Breast epithelium (tissue), 4 donors: ENCODE measurements at places on chromosomes 4 and X. TPM values are rescaled to one million over a fixed set of nuclear protein-coding genes. Genes with fewer than 3 reads are reported as not detected.

GRCh38 chr4:40454816-40455215 is 119.7 kb downstream of the CHRNA9 start:
- no peak for DNase-seq

GRCh38 chr4:78737035-78737434 is 39.1 kb upstream of the BMP2K start:
- DNase-seq, result no peak

ADGRA3 gene
- 34.6 TPM for total RNA-seq

GRCh38 chr4:128353791-128354190 is 66.2 kb upstream of the PGRMC2 start:
- no peak for DNase-seq

- DNase-seq, result no peak
Measured at GRCh38 chr4:20087522-20087911, 164.2 kb upstream of the SLIT2 start.

MED12 gene
- 32.1 TPM for total RNA-seq

- DNase-seq, result no peak
Measured at GRCh38 chr4:123624959-123625358, 228.4 kb downstream of the SPRY1 start.

- DNase-seq, result no peak
Measured at GRCh38 chr4:46389301-46389775, 590 bp downstream of the GABRA2 start.

GRCh38 chr4:82524570-82525152 is 37.1 kb downstream of the TMEM150C start:
- DNase-seq, result no peak

ZNF630 gene
- 8.0 TPM for total RNA-seq

TXK gene
- 3.4 TPM for total RNA-seq

CLDN22 gene
- total RNA-seq, result not detected

DNA sequence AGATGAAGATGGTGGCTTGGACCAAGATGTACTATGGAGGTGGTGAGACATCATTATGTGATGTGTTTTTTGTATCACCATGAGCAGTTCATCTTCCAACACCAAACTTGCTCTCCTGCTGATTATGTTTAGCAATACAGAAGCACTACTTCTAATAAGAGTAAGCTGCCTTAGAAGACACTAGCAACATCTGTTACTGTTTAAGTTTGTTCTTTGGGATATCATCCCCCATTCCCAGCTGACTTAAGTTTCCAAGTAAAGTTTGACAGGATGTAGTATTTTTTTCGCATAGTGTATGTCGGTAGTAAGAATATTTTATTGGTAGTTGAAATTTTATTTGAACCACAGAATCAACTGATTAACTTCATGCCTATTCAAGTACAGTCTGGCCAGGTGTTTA is 123.5 kb upstream of the BMPR1B start:
- no peak for DNase-seq

EGF gene
- total RNA-seq, result 15.5 TPM

DNA sequence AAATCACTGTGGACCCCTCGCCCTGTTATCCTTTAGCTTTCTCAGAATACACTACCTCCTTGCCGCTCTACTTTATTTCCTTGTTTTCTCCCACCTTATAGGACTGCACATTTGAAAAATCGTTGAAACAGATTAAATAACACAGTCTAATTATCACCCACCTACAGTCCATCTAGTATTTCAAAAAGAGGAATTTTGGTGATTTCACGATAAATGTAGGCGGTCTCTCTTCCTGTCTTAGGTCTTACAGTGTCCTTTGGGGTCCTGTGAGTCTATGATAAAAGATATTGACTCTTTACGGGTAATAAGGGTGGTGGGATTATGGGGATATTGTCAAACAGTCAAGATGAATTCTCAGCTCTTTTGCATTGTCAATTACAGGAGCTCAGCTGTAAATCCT is 2.4 kb upstream of the TBL1X start:
- DNase-seq, result no peak

DNA sequence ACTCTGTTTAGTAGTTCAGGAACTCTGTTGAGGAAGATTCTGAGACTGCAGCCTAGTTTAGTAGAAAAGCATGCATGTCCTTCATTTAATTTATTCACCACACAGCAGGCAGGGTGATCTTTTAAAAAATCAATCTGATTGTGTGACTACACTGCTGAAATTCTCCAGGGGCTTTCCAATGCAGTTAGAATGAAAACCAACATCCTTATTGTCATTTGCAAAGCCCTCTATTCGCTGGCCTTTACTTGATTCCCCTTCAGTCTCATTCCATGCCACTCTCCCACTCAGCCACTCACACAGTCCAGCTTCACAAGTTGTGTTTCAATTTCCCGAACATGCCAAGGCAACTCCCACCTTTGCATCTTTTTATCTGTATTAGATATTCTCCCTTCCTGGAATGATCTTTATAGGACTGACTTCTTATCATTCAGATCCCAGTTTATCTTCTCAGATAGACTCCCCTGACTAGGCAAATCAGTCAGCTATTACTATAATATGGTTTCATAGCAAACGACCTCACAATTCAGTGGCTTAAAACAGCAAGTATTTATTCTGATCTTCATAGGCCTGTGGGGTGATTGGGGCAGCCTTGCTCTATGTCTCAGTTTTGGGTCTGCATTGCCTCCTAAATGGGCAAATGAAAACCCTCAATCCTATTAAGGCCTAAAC is 21.3 kb upstream of the FTHL17 start:
- no peak for DNase-seq

IL2RG gene
- total RNA-seq, result 5.1 TPM

GRCh38 chr4:78214078-78214477 is 157.0 kb downstream of the FRAS1 start:
- no peak for DNase-seq

NKX6-1 gene
- total RNA-seq, result 0.44 TPM

- no peak for DNase-seq
Measured at GRCh38 chrX:115560211-115560977, 580 bp upstream of the PLS3 start.

GRCh38 chrX:108071578-108071977 is 19.8 kb downstream of the PSMD10 start:
- no peak for DNase-seq

C4orf51 gene
- total RNA-seq, result not detected

SPIN4 gene
- 7.5 TPM for total RNA-seq

- DNase-seq, result no peak
Measured at GRCh38 chr4:113540859-113541258, 220.7 kb downstream of the CAMK2D start.

- DNase-seq, result no peak
Measured at GRCh38 chr4:93502991-93503390, 325.6 kb upstream of the ATOH1 start.

TBCK gene
- 82.3 TPM for total RNA-seq

DNA sequence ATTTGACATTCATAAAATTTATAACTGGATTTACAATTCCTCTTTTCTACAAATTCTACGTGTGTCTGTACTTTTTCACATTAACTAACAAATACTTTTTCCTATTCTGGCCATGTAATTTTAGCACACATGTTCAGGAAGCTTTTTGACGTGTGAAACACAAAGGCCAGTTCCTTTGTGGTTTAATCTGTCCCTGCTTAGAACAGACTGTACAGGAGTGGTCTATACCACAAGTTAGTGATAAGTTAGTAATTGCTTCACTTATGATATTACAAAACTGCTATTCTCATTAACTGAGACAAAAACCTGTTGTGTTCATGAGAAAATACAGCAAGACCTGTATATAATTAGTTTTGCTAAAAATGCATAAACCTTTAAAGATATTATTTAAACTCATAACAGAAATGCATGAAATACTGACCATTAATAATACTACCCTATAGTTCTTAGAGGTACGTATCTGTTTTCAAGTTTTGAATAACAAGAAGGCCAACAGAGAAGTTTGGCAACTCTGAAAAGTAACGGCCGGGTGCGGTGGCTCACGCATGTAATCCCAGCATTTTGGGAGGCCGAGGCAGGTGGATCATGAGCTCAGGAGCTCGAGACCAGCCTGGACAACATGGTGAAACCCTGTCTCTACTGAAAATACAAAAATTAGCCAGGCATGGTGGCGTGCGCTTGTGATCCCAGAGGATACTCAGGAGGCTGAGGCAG is 13.7 kb upstream of the AREG start:
- DNase-seq, result no peak

NAT8L gene
- 2.5 TPM for total RNA-seq

DNA sequence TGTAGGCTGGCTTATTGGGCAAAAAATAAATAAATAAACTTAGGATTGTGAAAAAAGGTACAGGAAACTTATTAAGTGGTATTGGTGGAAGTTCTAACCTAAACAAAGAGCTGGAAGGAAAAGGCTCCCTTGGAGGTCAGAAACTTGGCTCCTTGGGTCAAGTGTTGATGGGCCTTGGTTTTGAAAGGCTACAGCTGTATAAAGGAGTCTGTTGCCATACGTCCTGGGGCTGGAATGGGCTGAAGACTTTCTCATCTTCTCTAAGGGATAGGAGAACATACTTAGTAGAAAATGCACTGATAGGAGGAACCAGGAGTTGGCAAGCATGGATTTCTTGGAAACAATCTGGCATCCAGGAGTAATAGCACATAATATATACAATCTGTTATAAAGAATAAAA is 56.6 kb downstream of the PDLIM5 start:
- DNase-seq, result no peak

DNA sequence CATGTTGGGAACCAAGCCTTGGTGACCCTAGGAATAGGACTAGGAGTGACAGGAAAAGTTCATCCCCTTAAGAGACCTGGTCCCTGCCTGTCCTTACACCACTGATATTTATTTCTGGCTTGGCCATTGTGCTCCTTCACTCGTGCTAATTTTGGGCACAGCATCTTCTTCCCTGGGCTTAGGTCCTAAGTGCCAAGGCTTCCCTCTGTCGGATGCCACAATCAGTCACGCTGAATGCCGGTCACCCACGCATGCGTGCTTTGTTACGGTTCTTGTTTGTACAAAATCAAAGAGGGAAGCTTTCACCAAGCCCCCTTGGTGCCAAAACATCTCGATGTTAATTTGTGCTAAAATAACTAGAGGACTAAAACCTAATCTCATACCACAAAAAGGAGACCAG is 17.4 kb upstream of the MAP3K15 start:
- DNase-seq, result no peak

GRCh38 chrX:146451136-146451535 is 358.4 kb upstream of the CXorf51B start:
- DNase-seq, result no peak

TCEAL4 gene
- 216 TPM for total RNA-seq

GRCh38 chr4:169234137-169234855 is 36.5 kb downstream of the SH3RF1 start:
- DNase-seq, result no peak

DNA sequence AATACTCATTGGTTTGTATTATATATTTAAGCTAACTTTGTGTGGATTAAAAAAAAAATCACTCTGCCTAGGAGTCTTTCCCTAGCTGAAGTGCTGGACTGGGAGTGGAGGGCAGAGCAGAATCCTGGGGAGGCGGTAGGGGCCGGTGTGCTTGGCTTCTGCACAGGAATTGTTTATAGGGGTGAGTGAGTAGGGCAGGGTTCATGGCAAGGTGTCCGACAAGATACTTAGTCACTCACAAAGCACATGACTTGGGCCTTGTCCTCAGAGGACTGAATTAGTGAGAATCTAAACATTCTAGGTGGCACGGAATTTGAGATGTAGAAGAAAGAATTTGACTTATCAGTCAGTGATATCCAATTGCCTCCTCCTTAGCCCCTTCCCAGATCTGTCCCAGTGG is 32.2 kb downstream of the FNIP2 start:
- no peak for DNase-seq

DNA sequence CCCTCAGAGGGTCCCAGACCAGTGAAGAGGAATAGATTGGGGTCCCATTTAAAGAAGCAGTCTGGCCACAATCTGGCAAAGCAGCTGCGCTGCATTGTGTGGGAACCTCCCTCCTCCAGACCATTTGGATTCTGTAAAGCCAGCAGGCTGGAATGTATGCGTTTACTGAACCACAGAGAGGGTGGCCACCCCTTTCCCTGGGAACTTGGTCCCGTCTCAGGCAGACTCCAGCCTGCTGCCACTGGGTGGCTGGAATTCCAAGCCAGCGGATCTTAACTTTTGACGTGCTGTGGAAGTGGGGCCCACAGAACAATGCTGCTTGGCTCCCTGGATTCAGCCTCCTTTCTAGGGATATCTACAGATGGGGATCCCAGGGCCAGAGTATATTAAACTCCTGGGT is 307.2 kb downstream of the DACH2 start:
- no peak for DNase-seq

DNA sequence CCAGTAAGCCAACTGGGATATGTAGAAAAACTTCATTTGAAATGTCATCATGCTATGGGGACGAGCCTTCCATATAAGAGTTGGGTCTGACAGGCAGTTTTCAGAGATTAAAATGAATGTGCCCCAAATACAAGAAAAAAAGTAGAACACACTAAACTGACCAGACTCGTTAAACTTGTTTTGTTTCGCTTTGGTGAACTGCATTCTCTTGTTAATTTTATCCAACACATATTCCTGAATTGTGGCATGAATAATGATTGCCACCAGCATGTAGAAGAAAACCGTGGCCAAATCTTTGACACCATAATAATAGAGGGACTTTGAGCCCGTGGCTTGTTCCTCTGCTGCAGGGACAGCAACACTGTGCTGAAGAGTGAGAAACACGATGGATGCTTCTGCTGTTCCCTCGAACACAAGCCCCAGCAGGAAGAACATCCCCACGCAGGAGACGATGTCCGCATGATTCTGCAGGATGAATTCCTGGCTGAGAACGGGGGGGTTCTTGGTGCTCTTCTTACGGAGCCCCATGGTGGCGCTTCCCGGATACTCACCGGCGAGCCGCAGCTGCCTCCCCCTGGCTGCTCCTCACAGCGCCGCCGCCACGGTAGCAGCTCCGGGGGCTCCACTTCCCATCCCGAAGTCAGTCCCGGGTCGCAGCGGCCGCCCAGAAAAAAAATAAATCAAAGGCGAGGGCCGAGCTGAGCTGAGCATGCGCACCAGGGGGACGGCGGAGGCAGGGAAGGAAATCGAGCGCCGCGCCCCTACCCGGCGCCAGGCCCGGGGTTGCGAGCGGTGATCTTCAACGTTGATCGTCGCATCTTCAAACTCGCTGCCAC is at the start of gene TRAM1L1:
Gene TRAM1L1 (minus strand): TSS at position 711 of the 836 bp plus-strand sequence. CDS start 183 bp downstream, at position 528.
- no peak for DNase-seq

DNA sequence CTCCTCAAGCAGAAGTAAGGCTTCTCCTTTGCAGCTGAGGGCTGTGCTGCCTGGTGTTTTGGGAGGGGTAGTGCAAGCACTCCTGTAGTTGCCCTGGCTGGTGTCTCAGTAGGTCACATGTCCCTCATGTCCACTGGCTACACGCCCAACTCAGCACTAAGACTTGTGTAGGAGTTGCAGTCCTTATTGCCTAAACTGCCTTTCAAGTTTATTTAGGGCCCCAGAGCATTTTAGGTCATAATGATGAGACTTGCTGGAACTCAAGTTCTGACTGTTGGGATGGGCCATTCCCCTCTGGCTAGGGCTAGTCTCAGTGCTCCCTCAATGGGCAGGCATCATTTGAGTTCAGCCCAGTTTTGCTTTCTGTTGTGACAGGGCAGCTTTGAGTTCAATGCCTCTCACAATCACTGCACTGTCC is 44.1 kb downstream of the PPM1K start:
- DNase-seq, result no peak

DNA sequence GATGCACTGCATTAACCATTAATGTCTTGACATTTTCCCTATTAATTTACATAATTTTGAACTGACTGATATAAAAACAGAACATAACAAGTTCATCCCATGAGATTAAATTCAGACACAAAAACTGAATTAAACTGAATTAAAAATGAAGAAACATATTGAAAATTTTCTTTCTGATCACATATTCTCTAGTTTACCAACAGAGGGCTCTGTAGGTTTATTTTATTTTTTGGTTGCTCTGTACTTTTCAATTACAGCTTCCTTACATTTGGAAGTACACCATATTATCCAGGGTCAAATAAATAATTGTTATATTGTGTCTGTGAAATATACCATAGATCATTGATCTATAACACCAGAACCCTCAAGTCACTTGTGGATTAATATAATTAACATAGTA is 27.3 kb upstream of the CT83 start:
- no peak for DNase-seq

KLHL15 gene
- total RNA-seq, result 16.5 TPM
